Stimulated activated CD8-positive, alpha-beta memory T cell treated with anti-CD3 and anti-CD28 coated beads, Interleukin-7, amount 100 ng/mL, for 1 hour (primary cell): ENCODE measurements at places on chromosomes 4 and X.

GRCh38 chr4:140326395-140326993 lies 47.0 kb upstream of the SCOC start:
- DNase-seq: no peak

DNA sequence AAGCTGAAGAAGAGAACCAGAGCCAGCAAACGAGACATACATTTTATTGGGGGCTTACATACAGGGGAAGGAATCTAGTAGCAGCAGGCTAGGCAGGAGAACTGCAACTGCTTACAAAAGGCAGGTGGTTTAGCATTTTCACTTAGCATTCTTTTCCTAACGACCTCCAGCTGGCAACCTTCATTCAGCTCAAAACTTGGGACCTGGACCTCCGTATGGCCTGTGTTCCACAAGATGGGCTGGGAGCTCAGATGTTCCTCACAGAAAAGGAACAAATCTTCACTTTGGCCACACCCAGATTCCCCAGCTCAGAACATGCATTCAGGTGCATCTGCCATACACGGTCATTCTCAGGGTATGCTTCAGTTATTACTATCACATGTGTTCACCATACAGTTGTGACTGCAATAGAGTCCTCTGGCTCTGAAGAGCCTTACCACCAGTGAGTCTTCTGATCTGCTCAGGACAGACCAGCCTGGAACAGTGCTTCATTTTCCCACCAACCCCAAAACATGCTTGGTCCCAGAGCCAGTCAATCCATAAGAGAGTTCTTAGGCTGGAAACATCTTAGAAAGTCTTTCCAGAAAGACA lies 29.6 kb upstream of the AP1AR start:
- no peak for DNase-seq

- no peak for DNase-seq
These were observed 117.7 kb downstream of the ADAMTS3 start for GRCh38 chr4:72451349-72451748.

DNA sequence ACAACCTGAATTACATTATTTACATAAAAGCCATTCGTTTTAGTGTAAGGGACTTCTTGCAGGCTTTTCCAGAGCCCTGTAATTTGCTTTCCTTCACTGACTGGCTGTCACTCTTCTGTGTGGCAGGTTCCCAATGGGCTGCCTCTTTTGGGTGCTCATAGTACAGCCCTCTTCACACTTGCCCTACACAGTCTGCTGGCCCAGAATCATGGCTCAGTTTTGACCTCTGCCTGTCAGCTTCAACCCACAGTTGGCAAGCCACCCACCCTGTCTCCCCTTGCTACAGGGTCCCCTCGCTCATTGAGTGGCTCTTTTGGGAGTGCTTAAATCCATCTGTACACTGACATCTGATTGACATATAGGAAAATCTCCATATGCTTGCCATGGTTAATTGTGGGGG lies 97.9 kb downstream of the GBA3 start:
- DNase-seq: no peak

DNA sequence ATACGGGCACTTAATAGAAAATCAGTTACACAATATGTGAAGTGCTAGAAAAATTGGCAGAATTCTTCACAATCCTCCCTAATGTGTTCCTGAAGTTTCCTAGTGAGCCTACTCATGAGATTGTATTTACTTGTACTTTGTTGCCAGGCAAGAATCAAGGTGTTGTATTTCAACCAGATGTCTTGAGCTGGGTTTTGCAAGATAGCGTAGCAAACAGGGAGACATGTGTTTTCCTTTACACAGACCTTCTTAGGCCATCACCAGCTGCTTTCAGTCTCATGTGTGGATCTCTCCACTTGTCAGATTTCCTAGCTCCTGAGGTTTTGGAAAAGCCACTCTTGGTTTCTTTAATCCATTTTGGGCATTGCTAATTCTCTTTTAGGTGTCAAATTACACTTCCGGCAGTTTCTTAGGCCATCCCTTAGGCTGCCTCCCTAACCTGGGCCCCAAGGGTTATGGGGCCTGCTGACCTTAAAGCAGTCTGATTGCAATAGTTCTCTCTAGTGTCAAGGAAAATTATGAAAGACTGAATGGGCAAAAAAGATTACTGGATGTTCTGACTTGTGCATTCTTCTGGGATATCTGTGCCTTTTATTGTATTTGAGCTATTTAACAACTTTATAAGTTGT lies 12.2 kb upstream of the EDA start:
- no peak for DNase-seq

DNA sequence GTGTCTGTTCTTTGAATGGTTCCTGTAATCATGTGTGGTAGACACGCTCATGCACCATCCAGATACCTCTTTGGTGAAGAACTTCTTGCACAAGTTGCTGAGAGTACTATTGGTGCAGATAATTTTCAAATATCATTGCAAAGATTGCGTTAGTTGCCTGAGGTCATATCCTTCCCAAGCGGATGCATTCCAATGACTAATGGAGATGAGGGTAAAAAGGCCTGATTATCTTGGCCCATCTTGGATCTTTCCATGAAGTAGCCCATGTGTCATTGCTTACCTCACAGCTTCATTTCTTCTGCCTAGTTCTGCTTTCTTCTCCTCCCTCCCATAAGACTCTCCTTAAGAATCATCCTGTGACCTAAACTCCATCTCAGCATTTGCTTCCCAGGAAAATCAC lies 384.9 kb upstream of the CNKSR2 start:
- DNase-seq: no peak

- no peak for DNase-seq
These were observed 51.3 kb downstream of the SOD3 start for GRCh38 chr4:24846716-24847115.

DNA sequence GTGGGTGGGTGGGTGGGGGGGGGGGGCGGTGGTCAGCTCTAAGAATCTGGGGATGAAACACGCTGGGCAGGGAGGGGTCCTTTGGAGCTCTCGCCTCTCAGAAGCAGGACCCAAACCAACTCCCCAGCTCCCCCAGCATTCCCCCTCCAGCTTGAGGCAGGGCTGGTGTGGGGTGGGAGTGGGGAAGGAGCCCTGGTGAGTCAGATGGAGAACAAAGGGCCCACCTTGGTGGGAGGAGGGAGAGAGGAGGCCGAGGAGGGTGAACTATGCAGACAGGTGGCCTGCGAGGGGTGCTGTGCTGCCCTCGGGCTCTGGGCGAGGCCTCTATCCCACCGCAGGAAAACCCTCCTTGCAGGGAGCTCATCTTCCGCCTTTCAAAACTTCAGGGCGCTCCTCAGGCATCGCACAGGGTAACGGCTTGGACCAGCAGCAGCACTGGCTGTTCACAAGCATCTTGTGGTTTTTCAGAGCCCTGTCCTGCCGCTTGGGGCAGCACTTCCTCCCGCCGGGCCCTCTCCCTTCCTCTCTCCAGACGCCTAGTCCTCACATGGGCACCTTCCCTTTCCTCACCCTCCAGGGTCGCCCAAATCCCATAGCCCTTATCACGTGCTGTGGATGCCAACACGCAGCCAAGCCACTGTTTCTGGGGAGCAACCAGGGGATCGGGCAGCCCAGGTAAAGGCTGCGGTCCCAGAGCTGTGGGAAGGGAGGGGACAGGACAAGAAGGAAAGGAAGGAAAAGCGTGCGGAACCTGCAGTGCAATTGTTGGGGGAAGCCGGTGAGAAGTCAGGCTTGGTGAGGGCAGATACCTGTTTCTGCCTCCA lies 34.0 kb upstream of the GRPEL1 start:
- DNase-seq: no peak

- no peak for DNase-seq
These were observed 51.6 kb upstream of the SETD7 start for GRCh38 chr4:139607502-139608060.

DNA sequence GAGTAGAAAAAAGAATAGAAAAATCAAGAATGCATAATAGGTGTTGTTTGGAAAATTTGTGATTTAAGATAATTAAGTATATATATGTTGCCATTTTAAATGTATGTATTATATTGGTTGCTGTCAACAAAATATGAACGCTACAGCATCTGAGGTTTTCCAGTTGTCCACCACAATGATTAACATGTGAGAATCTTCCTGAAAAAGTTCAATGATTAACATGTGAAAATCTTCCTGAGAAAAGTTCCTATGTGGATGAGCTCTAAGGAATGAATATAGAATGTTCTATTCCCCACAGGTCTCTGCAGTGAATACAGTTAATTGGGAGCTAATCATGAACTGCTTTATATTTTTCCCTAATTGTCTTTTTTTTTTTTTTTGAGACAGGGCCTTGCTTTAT lies 214.7 kb downstream of the CBR4 start:
- no peak for DNase-seq

DNA sequence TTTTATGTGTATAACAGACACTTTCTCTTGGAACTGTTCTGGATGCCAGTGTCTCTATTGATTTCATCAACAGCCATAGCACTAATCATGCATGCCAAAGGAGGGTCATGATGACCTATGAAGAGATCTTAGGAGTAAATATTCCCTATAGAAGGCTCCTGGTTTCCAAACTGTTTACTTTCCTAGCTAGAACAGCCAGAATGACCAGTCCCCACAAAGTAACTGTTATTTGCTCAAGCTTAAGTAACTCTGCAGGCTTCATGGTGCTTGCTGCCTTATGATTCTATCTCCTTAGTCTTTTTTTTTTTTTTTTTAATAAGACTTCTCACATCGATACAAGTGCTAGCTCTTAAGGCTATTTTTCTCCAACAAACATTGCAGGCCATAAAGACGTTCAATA lies 12.4 kb downstream of the S100G start:
- DNase-seq: no peak

DNA sequence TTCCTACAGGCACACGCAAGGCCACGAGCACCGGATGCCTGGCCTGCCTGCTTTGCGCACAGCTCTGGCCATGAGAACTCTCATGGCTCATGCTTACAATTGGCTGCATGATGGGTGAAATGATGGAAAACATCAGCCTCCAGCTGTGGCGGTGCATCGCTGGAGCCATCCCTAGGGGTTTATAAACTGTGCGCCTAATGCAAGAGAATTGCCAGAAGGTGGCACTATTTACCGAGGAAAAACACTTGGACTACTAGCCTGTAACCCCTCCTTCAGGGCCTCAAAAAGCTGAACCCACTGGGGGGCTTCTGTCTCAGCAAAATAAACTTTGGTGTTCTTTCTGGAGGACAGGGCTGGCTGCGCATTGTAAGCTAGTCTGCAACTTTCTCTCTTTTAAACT lies 51.9 kb downstream of the PHKA2 start:
- DNase-seq: no peak

GRCh38 chrX:41906515-41907187 lies 16.7 kb downstream of the CASK start:
- no peak for DNase-seq

GRCh38 chr4:112279882-112280315 lies 5.8 kb downstream of the TIFA start:
- no peak for DNase-seq

DNA sequence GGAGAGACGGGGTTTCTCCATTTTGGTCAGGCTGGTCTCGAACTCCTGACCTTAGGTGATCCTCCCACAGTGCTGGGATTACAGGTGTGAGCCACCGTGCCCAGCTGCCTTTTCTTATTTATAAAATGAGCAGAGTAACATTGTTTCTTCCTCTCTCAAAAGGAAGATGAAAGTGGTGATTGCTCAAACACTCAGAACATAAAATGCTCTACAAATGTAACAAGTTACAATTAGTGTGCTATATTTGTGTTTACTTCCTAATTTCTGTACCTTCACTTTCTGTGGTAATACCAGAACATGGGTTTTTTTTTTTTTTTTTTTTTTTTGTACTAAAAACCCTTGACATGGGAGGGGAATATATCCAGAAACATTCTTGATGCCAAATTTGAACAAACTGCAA lies 197.9 kb downstream of the MGST2 start:
- no peak for DNase-seq

DNA sequence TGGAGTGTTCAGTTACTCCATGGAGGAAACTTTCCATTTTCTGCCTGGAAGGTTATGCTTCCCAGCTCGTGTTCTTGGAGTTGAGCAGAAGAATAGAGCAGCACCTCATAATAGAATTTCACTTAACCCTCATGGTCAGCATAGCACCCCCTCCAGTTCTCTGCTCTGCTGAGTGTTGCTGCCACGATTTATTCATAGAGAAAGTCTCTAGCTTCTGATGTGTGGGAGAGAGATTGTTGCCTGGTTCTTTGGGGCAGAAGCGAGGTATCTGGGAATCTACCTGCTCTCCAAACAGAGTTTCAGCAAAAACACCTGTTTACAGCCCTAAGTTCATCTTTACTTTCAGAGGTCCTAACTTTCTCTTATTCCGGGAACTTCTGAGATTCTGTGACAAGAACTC lies 3.9 kb upstream of the DTHD1 start:
- no peak for DNase-seq

DNA sequence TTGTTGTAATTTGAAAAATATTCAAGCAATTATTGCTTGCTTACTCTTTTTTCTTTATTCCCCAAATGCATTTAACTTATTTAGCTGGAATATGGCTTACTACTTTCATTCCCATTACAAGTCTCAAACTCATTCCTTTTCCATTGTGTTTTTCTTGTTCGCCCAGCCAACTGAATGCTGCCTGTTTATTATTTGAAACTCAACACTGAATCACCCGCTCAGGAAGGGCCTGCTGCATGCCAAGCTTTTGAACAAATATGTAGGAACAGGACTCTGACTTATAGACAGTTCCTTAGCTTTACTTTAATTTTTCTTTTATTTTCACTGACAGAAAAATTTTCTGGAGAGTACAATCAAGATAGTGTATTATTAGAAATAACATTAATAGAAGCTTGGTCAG lies 12.9 kb downstream of the PCDH18 start:
- no peak for DNase-seq

DNA sequence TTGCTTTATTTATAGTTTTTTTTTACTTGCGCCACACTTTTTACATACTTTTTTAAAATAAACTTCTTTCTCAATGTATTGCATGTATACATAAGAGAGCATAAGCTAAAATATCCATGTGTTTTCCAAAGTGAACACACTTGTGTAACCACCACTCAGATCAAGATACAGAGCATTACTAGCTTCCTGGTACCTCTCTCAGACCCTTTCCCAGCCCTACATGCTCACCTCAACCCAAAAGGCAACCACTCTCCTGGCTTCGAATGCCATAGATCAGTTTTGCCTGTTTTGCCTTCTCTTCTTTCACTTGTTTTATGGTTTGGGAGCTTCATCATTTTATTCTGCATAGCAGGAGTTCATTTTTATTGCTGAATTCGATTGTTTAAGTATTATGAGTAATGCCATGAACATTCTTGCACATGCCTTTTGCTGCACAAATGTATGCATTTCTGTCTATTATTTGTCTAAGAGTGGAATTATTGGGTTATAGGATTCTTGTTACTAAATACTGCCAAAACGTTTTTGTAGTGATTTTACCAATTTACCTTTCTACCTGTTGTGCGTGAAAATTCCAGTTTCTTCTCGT lies 45.9 kb upstream of the NUDT6 start:
- DNase-seq: no peak

- no peak for DNase-seq
These were observed 14.5 kb upstream of the DKK2 start for GRCh38 chr4:107050525-107051135.

- no peak for DNase-seq
These were observed 174.2 kb downstream of the BTC start for GRCh38 chr4:74619931-74620702.

DNA sequence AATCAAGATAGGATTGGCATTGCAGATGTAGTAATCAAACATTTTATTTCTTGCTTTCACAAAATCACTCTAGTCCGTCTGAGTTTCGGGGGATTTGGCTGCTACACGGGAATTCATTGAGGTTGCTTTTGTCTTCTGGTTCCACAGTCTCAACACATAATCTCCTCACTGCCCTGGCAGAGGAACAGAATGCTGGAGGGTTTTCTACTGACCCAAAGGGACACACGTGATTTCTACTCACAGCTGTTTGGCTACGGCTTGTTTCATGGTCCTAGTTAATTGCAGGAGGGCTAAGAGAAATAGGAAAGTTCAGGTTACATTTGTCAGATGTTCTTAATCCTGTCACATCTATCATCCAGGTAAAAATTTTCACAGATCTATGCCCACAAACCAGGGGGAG lies 1811.6 kb downstream of the ARAP2 start:
- DNase-seq: no peak

- no peak for DNase-seq
These were observed 516 bp upstream of the COX18 start for GRCh38 chr4:73070074-73070390.
